ENCODE measurements at places on chromosomes 2 and 18.

GRCh38 chr2:165239230-165239629 is at the start of gene SCN2A:
Gene SCN2A (plus strand): TSS chr2:165239414. CDS start chr2:165295824, 56,410 bp downstream.
- no peak for DNase-seq

GRCh38 chr18:49013961-49014604 is 63.3 kb upstream of the SMAD7 start:
- no peak for DNase-seq

- DNase-seq: peak; percentile 69
Measured at GRCh38 chr2:196274387-196274809, 103.0 kb upstream of the STK17B start.

GRCh38 chr2:149225446-149225845 is 104.9 kb upstream of the LYPD6 start:
- DNase-seq: no peak

- no peak for DNase-seq
Measured at GRCh38 chr2:232368311-232368731, 10.2 kb upstream of the ALPP start.

- DNase-seq: no peak
Measured at GRCh38 chr18:61771861-61772260, 120.9 kb downstream of the RNF152 start.

DNA sequence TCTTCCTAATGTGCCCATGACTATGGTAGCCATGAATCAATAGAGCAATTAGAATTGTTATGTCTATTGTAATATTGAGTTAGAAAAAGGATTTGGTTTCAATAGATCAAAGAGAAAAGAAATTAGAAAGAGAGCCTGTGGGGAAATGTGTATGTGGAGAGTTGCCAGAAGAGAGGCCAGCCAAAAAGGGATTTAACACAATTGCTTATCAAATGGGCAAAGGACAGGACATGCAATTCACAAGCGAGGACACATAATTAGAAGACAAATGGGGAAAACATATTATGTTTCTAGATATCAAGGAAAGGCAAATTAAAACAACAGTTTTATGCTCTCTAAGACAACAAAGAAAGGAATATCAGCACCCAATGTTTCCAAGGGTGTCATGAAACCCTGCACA is 403.2 kb upstream of the KLHL29 start:
- DNase-seq: no peak

DNA sequence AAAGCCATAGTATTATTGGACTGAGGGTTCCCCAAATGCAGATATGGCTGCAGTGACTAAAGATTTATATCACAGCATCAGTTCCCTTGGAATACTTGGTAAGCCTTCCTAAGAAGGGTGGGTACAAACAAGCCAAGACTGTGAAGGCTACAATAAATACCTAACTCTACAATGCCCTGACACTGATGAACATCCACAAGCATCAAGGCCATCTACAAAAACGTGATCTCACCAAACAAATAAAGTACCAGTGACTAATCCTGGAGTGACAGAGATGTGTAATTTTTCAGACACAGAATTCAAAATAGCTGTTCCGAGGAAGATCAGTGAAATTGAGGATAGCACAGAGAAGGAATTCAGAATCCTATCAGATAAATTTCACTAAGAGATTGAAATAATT is 254.5 kb downstream of the PARD3B start:
- no peak for DNase-seq

- DNase-seq: no peak
Measured at GRCh38 chr2:10913501-10914271, 2.0 kb downstream of the KCNF1 start.

DNA sequence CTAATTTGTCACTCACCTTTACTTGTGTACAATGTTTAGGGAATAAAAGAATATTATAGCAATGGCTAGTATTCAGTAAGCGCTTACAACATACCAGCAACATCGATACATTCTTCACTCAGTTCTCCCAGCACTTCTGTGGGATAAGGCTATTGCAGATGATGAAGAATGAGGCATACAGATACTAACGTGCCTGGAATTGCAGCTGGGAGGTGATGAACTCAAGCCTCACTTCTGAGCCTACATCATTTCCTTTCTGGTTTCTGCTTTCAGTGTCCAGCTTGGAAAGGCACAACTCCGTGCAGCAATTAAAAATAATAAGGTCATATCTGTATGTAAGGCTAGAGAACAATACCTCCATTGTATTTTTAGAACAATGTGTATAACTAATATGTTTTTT is 95.4 kb upstream of the AQP4 start:
- no peak for DNase-seq

DNA sequence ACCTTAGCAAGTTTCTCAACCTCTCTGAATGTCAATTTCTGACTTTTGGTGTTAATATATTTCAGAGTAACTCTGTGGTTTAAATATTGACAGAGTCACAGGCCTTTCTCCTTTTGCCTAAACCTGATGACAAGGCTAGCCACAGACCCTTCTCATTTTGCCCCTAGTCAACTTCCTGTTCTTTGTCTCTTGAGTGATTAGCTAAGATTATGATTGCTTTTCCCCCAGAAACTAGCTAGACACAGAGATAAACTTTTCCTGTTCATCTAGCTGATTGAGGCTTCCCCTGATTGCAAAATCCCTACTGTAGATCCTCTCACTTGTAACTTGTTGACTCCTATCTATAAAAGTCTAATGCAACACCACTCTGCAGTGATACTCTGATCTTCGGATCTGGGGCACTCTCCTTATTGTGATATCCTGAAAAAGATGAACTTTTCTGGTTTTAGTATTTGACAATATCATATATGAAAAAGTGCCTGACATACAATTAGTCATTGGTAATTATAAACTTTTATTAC is 241.4 kb downstream of the ZNF385B start:
- no peak for DNase-seq

- DNase-seq: peak; percentile 9
Measured at GRCh38 chr18:9055185-9055584, 47.3 kb upstream of the NDUFV2 start.

GRCh38 chr2:53183581-53183980 is 584.0 kb upstream of the CHAC2 start:
- DNase-seq: no peak

GRCh38 chr2:164898475-164898874 is 56.9 kb downstream of the SLC38A11 start:
- DNase-seq: no peak

- DNase-seq: no peak
Measured at GRCh38 chr18:43405097-43405496, 127.8 kb upstream of the SYT4 start.

DNA sequence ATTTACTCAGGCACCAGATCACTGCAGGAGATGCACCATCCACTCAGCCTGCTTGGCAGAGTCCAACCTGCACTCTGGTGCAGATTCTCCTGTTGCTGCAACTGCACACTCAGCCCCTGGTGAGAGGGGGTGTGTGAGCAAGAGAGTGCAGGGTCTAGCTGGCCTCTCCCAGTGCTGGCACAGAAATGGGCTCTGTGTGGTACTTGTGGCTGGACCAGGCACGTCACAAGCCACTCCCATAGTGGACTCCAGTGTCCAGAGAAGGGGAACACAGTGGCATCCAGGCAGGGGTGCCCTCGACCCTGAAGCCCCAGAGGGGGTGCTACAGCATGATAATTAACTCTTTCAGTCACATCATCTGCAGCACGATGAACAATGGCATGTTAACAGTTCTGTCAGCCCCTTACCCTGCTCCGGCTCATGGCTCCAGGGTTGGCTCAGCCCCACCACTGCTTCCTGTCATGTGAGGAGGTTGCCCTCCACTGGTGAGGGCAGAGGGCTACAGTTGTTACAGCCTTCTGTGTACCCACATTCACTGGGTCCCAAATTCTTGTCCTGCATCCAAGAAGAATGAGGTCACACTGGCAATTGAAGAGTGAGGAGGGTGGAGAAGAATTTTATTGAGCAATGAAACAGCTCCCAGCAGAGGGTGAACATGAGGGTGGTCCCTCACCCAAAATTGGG is 135.7 kb downstream of the EVA1A start:
- no peak for DNase-seq

GRCh38 chr2:57806449-57806968 is 240.1 kb upstream of the VRK2 start:
- no peak for DNase-seq

GRCh38 chr2:163231666-163232065 is 393.1 kb upstream of the KCNH7 start:
- DNase-seq: no peak

GRCh38 chr2:44778221-44778654 is 163.3 kb upstream of the SIX3 start:
- no peak for DNase-seq

GRCh38 chr2:217993138-217993537 is 9.7 kb downstream of the TNS1 start:
- DNase-seq: no peak

DNA sequence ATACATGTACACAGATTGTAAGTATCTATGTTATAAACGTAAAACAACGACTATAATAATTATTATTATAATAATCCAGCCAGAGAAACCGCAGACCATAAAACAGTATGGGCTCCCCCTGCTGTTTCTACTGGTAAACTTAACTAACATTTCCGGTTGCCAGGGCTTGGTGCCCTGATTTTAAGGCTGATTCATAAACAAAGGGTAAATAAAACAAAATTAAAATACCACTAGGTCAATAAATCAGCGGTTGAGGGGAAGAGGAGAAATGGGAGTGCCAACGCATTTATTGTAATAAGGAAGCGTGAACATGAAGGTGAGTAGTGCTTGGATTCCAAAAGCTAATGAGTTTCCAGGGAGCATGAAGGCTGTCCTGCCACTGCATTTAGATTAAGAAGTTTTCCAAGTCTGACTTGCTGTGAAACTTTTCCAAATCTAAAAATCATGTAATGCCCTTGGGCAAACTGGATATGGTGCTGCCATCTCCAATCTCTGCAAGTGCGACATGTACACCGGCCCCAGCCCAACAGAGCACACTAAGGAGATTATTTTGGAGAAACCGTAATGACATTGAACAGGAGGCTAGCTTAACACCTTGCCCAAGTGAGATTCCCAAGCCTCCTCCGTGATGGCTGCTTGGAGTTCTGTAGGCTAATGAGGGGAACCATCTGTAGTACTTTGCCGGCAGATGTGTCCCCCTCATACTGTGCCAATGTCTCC is 50.7 kb upstream of the HNRNPA3 start:
- peak; percentile 40 for DNase-seq

- no peak for DNase-seq
Measured at GRCh38 chr18:69787825-69788547, 159.7 kb downstream of the CD226 start.

DNA sequence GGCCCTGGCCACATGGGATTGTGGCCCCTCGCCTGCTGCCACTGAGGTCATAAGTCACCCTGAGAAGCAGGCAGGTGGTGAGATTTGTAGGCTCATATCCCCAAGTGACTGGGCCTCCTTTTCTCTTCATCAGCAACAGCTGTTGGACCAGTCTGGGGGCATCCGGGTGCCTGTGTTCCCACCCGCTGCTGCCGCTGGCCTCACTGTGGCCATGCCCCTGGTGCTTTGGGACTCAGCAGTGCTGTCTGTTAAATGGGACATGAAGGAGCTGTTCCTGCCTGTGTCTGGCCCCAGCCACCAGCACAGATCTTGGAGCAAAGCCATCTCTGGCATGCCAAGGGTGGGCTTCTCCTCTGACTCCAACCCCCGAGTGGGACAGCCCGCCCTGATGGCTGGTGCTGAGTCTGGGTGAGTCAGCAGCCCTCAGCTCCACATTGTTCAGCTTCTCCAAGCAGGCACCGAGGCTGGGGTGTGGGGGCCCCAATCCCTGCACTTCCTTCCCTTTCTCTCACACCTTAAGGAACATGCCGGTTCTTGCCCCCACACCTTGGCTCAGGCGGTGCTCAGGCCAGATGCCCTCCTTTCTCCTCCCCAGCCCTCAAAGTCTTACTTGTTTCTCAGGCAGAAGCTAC is 207.9 kb downstream of the GLI2 start:
- no peak for DNase-seq

- DNase-seq: no peak
Measured at GRCh38 chr2:169729274-169729605, 4.4 kb upstream of the KLHL23 start.

GRCh38 chr18:58687871-58688308 is 16.6 kb downstream of the MALT1 start:
- DNase-seq: peak; percentile 89

- DNase-seq: peak; percentile 51
Measured at GRCh38 chr2:186590759-186591505, 1.1 kb downstream of the ITGAV start.

GRCh38 chr2:114534116-114535084 is 92.0 kb downstream of the DPP10 start:
- no peak for DNase-seq

GRCh38 chr18:46716827-46717226 is 40.0 kb downstream of the ST8SIA5 start:
- no peak for DNase-seq

- DNase-seq: no peak
Measured at GRCh38 chr2:10019174-10019573, 24.2 kb upstream of the KLF11 start.

GRCh38 chr2:157592948-157593347 is 35.7 kb downstream of the ACVR1C start:
- peak; percentile 14 for DNase-seq

GRCh38 chr18:67417864-67418523 is 98.5 kb downstream of the DSEL start:
- DNase-seq: peak; percentile 47

DNA sequence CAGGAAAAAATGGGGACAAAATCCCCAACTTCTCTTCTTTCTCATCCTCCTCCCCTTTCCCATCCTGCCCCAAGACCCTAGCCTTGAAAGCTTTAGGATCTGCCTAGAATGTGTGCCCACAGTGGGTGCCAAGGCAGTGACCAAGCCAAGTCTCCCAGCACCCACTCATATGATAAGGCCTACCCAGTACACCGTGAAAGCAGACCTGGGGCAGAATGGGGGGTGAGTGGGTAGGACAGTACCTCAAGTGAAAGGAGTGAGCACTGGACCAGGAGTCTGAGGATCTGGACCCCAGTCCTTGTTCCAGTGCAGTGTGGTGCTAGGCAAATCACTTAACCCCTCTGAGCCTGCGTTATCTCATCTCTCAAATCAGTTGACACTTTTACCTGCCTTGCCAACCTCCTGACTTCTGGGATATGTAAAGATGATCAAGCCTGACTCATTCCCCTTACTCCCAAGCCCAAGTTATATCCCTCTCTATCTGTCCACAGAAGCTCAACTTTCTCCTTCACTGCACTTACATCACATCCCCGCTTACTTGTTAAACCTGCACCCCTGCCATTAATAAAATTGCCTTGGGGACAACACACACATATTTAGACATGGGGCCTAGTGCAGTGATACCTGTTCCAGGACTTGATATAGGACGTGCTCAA is 109.7 kb downstream of the ATL2 start:
- no peak for DNase-seq

- no peak for DNase-seq
Measured at GRCh38 chr2:214088536-214088935, 322.3 kb upstream of the VWC2L start.
